Right kidney (tissue), 9 donors: ENCODE measurements at places on chromosomes 3 and 15.

DNA sequence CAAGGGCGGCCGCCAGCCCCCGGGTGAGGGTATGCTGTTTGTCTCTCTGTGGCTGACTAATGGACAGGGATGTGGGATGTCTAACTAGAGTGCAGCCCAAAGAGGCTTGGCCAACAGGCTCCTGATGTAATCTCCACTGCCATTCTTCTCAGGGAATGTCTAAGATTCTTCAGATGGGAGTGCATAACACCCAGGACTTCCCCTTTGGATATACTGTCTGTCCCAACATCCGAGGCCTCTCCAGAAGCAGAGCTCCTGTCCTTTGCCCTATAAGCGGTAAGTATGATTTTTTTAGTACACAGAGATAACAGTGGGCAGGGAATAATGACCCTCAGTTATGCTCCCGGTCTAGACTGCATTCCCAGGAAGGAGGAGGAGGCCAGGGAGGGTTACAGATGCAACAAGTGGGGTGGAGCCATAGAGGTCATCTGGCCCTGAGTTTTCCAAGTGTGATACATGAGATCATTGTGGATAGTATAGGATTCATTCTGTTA lies 62.5 kb upstream of the SLCO2A1 start:
- no peak for DNase-seq

DNA sequence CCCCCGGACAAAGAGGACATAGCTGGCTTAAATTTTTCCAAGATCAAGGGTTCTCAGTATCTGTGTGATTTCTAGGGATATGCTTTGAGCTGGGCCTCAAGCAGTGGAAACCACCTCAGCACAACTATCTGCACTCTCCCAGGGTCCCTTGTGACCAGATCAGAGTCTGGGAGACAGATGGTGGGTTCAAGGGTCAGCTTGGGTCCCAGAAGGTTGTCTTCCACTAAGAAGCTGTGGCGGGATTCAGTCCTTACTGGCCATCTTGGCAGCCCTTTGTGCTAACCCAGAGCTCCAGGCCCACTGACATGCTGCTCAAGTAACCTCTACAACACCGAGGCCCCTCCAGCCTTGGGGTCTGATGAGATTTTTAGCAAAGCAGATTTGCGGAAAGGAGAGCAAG lies 2.7 kb downstream of the INSYN1 start:
- DNase-seq = no peak

GRCh38 chr3:185537369-185537970 lies 14.9 kb downstream of the LIPH start:
- peak; percentile 25 for DNase-seq

- no peak for DNase-seq
These were observed 166.0 kb downstream of the ARRDC4 start for GRCh38 chr15:98126326-98127085.

GRCh38 chr3:25856902-25857518 lies 67.1 kb downstream of the OXSM start:
- DNase-seq = no peak

GRCh38 chr3:109678600-109678999 lies 341.3 kb upstream of the DPPA4 start:
- no peak for DNase-seq

DNA sequence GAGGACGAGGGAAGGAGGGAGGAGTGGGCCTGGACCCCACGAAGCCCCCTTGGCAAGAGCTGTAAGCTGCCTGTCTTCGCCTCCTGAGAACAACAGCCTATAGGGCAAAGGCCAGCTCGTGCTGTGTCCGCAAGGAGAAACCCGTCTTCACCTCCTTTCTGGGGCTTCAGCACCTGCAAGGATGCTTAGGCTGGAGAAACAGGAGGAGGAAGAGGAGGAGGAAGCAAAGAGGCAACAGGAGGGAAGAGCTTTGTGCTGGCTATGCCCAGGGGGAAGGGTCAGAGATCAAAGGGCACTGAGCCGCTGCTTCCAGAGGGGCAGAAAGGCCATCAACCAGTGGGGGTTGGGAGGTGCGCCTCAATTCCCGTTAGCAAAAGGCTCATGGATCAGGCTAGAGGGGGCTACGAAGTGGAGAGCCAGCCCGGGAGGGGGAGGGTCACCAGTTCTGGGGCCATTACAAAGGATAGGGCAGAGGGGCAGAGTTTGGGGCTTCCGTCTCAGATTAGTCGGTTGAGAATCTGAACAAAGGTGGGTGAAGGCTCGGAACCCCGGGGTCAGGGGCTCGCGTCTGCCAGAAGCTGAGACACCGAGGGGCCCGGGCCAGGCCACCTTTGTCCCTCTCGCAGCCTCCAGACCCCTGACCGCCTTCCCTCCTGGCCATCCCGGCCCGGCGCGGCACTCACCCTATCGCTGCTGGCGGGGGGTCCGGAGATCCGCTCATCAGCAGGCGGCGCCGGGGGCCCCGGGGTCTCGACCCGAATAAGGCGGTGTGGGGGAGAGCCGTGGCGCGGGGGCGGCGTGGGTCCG lies 792 bp downstream of the SHF start:
- DNase-seq = peak; percentile 57

DNA sequence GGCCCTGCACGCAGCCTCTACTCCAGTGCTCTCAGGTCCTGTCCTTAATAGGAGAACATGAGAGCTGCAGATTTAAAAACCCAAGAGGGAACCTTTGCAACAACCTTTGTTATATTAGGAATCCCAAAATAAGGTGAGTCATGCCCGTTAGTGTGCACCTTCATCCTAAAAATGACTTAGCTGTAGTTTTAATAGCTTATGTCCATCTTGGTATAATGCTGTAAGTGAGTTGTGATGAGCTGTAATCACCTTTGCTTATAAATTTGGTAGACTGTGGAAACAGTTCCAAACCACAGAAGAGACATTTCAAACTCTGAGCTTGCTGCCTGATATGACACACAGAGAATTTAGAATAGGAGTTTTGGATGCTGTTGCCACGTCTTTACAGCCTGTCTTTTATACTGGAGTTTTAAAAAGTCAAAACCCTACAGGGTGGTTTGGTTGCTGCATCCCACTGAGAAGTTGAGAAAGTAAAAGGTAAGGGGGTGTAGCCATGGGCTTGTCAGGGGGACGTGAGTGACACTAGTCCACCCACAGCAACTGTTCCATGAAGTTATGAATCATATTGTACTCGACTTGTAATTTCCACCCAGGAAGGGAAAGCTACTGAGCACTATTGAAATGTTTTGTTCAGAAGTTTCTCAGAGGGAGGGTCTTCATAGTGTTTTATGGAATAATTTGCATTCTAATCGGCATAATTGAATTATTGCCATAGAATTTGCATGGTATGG lies 27.4 kb upstream of the CD47 start:
- DNase-seq = no peak

- no peak for DNase-seq
These were observed 21.6 kb upstream of the GCNT3 start for GRCh38 chr15:59590027-59590426.

GRCh38 chr3:152499791-152500385 lies 231.2 kb downstream of the MBNL1 start:
- DNase-seq = no peak

- DNase-seq = no peak
These were observed 21.9 kb upstream of the TSEN2 start for GRCh38 chr3:12462159-12462947.

DNA sequence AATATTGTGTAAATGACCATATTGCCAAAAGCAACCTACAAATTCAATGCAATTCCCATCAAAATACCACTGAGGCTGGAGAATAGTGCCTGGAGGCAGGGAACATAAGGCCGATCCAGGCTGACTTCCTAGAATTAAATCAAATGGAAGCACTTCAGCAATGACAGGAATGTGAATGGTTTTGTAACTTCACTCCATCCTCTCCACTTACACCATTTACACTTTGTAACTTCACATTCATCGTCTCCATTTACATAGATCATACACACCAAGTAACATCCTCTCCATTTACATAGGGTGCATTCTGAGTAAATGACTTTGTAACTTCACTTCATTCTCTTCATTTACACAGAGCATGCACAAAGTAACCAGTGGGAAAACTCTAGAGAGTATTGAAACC lies 11.6 kb downstream of the STRIT1 start:
- no peak for DNase-seq

DNA sequence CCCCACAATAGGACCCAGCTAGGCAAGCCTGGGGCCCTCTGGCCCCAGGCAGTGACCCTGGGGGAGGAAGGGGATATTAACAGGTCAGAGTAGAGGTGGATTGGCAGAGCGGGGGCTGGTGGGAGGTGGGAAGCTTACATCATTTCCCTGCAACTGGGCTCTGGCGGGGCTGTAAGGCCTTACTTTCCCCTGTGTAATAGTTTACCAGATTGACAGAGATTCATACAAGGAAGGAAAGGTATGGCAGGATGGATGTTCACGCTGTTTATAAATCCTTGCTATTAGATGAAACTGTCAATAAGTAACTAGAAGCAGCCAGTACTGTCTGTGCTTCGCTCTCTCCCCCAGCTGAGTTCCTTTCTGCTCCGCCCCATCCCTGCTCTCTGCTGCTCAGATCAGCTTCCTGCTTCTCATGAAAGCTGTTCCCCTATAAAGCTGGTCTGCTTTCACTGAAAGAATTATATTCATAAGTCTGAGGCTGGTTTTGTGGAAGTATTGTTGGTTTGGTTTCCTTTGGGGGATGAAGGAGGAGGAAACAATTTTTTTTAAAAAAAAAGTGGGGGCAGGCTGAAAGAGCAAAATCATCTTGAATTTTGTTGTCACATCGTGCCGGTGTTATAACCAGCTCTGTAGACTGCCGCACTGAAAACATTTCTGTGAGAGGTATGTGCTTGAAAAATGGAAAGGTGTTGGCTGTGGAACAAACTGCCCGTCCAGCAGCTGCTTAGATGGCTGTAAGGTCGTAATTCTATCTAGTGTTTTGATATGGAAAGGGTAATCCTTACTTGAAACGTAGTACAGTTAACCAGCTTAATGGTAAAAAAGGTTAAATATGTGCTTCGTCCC lies 76.4 kb downstream of the BBX start:
- peak; percentile 62 for DNase-seq

GRCh38 chr3:55826731-55827496 lies 339.8 kb upstream of the WNT5A start:
- no peak for DNase-seq

DNA sequence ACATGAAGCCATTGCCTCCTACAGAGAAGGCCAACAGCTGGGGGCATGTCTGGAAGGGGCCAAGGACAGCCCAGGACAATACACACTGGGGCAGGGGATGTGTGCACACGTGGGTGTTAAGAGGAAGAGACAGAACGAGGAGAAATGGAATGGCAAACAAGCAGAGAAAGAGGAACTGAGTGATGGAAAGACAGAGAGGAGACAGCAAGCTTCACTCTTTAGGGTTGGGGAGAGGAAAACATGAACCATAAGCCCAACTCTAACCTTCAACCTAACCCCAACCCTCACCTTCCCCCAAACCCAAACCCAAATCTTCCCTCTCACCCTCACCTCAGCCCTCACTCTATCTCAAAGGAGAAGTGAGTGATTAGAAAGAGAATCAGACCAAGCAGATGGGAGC lies 11.9 kb upstream of the PARL start:
- no peak for DNase-seq

DNA sequence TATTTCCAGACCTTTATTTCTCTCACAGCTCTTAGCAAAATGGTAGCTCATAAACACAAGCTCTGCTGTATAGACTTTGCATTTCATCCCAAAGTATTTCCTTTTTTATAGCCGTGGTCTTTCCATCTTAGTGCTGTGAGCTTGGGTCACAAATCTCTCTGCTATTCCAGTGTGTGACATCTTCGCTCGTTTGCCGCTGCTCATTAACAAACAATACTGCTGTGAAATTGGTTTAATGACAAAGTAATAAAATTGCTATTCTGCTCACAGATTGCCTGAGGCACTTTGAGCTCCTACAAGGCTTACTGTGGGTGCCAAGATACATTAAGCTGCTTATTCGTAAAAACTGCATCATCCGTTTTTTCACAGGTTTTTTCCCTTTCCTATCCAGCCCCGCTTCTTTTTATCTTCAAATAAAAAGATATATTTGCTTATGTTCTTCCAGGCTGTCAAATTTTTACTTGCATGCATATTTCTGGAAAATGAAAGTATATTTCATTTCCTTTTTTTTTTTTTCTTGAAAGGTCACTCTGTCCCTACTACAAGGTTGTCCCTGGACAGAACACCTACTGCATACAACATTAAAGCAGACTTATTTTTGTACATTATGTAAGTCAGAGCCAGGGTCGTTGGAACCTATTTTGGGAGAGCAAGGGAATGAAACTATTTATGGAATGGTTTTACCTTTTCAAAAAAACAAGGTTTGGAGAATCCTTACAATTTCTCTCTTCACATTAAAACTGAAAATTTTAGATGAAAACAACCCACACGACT lies 174.5 kb downstream of the MEIS2 start:
- DNase-seq = no peak

GRCh38 chr3:113758389-113759024 lies 11.7 kb downstream of the ATP6V1A start:
- no peak for DNase-seq

- DNase-seq = no peak
These were observed 145.4 kb downstream of the KLHL25 start for GRCh38 chr15:85649372-85649771.

DNA sequence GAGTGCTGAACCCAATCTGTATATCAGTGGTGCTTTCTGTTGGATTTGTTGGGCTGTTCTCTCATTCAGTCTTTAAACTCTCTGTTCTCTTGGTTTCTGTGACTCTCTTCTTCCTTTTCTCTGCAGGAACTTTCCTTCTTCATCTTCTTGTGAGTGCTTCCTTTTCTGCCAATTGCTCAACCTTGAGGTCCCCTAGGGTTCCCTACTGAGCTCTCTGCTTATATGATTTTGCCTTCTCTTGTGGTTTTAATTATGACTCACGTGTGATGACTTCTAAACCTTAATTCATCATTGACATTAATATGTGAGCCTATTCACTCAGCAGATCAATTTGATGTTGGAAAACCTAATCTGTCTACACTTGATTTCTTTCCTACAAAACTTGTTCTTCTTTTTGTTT lies 39.4 kb downstream of the MOBP start:
- DNase-seq = no peak

DNA sequence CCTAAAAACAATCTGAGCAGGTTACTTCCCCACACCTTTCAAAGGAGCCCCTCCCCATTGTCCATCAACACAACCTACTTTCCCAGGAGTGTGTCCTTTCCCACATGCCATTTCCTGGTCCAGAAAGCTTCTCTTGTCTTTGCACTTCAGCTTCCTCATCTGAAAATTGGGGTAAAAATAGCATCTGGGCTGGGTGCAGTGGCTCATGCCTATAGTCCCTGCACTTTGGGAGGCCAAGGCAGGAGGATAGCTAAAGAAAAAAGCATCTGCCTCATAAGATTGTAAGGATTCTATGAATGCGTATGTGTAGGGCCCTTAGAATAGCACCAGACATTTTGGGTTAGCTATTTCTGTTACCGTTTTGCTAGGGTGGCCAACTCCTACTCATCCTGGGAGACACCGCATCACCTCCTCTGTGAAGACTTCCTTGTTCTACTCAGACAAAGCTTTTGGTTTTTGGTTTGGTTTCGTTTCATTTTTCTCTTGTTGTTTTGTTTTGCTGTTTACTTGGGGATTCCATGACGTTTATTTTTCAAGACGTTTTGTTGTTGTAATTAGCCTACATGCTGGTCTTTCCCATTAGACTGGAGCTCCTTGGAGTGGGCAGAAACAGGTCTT lies 224.4 kb upstream of the TLE3 start:
- no peak for DNase-seq
